ENCODE measurements at places on chromosomes 5 and 9.
A peak's percentile ranks its signal among the peaks of the same experiment; 100 is the strongest.

DNA sequence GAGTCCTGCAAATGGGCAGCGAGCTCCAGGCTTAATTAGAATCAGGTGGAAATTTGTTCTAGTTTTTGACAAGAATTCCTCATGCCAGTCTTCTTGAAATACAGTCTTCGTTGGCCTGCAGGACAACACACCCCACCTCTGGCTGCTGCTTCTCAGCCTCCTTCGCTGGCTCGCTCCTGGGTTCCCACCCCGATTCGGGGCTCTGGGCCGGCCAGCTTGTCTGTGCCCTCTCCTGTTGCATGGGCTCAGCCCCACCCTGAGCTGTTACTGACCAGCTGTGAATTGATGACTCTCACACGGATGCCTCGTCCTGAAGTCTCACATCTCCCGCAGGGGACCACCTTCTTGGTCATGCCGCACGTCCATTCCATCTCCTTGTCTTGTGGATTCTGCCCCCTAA is 21.0 kb downstream of the PSD2 start:
- DNase-seq = no peak

- DNase-seq = peak; percentile 65
Observed at GRCh38 chr5:172479034-172479783, 24.9 kb upstream of the SH3PXD2B start.

DNA sequence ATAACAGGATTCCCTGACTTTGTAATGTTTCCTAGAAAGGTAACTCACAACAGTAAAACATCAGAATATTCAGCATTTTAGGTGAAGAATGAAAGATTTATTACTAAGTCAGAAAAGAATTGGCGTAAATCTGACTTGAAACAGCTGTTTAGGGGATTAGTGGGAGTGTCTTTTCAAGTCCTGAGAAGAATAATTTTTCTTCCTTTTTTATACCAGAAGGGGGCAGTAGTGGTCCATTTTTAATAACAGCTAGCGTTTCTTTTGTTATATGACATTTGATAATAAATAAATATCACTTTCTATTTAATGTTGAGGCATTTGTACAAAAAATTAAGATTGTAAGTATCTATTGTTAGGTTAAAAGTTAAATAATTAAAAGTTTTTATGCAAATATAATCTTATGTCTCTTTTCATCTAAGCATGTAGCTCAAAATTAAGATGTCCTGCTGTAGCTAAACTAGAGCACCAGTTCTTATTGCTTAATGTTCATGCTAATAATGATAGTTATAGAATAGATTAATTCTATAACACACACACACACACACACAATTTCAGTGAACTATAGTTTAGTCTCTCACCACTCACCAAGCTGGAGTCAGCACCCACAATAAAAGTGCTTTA is 258.7 kb upstream of the ARRDC3 start:
- peak; percentile 9 for DNase-seq

GRCh38 chr5:149609640-149610219 is 28.4 kb downstream of the ARHGEF37 start:
- no peak for DNase-seq

DNA sequence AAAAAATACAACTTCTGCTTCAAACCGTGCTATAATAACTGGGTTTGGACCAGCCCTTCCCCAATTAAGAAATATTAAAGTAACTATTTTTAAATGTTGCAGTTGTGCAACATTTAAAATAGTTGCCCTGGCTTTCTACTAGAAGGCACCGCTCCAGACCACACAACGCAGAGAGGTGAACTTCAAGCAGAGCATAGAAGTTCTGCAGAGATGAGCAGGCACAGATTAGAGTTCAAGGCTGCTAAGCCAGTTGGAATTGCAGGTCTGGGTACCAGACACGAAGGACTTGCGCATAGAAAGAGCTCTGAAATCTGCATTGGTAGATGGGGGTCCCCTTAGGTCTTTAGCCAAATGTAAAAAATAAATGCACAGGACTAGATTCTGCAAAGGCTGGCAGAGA is 58.7 kb upstream of the GALNT10 start:
- no peak for DNase-seq

DNA sequence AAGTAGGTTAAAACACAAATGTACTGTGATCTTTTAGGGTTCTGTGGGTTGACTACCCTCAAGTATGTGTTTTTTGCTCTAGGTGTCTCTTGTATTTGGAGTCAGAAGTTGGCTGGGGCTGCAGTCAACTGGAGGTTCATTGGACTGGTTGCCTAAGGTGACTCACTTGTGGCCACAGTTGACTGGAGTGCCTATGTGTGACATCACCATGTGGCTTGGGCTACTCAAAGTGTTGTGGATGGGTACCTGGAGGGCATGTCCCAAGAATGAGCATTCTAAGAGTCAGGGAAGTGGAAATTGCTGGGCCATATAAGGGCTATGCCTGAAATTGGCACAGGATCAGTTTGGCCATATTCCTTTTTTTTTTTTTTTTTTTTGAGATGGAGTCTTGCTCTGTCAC is 27.4 kb downstream of the SNX30 start:
- no peak for DNase-seq

DNA sequence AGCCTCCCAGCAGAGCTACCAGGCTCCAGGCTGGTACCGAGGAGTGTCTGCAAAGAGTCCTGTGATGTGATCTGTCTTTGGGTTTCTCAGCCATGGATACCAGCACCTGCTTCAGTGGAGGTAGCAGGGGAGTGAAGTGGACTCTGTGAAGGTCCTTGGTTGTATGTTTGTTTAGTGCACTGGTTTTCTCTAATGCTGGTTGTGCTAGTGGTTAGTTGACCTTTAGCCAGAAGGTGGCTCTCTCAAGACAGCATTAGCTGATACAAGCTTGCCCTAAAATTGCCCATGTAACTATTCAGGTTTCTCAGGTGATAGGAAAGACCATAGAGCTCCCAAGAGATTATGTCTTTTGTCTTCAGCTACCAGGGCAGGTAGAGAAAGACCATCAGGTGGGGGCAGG is 87.2 kb downstream of the MTAP start:
- DNase-seq = no peak

DNA sequence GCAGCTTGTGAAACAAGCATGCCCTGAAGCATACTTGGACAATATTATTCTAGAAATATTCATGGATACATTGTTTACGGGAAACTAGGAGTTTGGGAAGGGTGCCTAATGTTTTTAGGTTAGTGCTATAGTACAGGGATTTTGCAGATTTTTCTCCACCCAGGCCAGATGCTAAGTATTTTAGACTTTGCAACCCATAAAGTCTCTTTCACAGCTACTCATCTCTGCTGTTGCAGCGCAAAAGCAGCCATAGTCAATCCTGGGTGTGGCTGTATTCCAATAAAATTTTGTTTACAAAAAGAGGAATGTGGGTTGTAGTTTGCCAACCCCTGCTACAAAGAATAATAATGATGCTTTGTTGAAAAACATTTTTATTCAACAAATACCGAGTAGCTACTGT is 106.2 kb downstream of the CEMIP2 start:
- DNase-seq = no peak

All from fibroblast of skin of left biceps (primary cell).